ENCODE measurements at places on chromosomes 7 and 10. TPM values are rescaled to one million over a fixed set of nuclear protein-coding genes. Genes with fewer than 3 reads are reported as not detected.

Gene ANKIB1
- 118 TPM for total RNA-seq

Gene TSPAN12
- 5.6 TPM for total RNA-seq

Gene NKX6-2
- total RNA-seq = not detected

Gene SOSTDC1
- not detected for total RNA-seq

Gene HECW1
- 3.6 TPM for total RNA-seq

Gene GPR26
- total RNA-seq = not detected

Gene SLC39A12
- not detected for total RNA-seq

Gene BAMBI
- 1.4 TPM for total RNA-seq

Gene CCDC6
- total RNA-seq = 44.1 TPM

Gene AVPI1
- 20.2 TPM for total RNA-seq

Gene NKX1-2
- total RNA-seq = not detected

Gene GHRHR
- total RNA-seq = not detected

Gene UBTD1
- 35.2 TPM for total RNA-seq

Gene CTNNA3
- not detected for total RNA-seq

Gene PILRA
- 0.27 TPM for total RNA-seq

Gene C10orf67
- not detected for total RNA-seq

Gene ATG9B
- total RNA-seq = 0.98 TPM

Gene GRM8
- 0.36 TPM for total RNA-seq

Gene EPC1
- 56.9 TPM for total RNA-seq

Gene FBXL13
- total RNA-seq = 3.4 TPM

Gene KAZALD1
- total RNA-seq = 71.5 TPM

Gene CDK6
- total RNA-seq = 11.6 TPM

Gene PLCE1
- total RNA-seq = 4.2 TPM

Gene FGFR2
- total RNA-seq = not detected

Gene CPA1
- 0.45 TPM for total RNA-seq

Gene PRSS37
- not detected for total RNA-seq

Gene NET1
- total RNA-seq = 33.9 TPM

Gene ENTPD1
- total RNA-seq = 0.16 TPM

Gene SEC31B
- 17.4 TPM for total RNA-seq

Gene PNLIPRP2
- not detected for total RNA-seq

Gene FGL2
- total RNA-seq = 39.3 TPM

Gene NUP205
- 77.5 TPM for total RNA-seq

Gene ABCB4
- not detected for total RNA-seq

Gene SLC26A3
- not detected for total RNA-seq

Gene NUTM2A
- 0.33 TPM for total RNA-seq

Gene CYP26A1
- not detected for total RNA-seq

Data from fibroblast of the aortic adventitia (primary cell).